Stimulated activated CD4-positive, alpha-beta T cell treated with anti-CD3 and anti-CD28 coated beads, Interleukin-12 subunit alpha, Interleukin-12 subunit beta, amount 100 ng/mL, for 48 hours (primary cell): ENCODE measurements at places on chromosomes 5 and 9.

- DNase-seq: no peak
These were observed 283.8 kb downstream of the FBXL7 start for GRCh38 chr5:15783734-15784133.

GRCh38 chr5:1548702-1549474 lies 25.1 kb upstream of the LPCAT1 start:
- no peak for DNase-seq

- no peak for DNase-seq
These were observed 74.6 kb downstream of the LMNB1 start for GRCh38 chr5:126851501-126852011.

DNA sequence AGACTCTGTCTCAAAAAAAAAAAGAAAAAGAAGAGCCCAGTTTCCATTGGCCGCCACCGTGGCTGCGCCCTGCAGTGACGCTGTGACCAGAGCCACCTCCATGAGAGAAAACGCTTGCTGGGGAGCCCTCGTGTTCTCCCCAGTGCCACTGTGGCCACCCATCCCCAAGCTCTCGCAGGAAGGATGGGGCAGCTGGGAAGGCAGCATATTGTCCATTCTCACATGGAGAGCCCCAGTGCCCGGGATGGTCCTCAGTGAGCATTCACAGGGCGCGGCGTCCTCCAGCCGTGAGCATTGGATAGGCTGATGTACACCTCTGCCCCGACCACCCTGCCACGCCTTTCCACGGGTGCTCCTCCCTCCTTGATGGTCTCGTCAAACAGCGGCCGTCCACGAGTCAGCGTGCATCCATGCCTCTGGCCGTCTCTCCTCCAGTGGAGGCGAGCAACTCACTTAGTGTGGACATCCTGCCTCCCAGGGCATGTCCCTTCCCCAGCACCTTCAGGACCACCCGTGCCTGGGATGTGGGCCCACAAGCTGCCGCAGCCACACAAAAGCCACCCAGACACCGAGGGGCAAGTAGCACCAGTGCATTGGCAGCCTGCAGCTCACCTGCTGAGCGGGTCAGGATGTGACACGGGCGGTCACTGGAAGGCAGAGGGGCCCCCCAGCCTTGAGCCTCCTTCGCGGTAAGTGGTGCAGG lies 23.4 kb upstream of the SLC6A19 start:
- DNase-seq: no peak

DNA sequence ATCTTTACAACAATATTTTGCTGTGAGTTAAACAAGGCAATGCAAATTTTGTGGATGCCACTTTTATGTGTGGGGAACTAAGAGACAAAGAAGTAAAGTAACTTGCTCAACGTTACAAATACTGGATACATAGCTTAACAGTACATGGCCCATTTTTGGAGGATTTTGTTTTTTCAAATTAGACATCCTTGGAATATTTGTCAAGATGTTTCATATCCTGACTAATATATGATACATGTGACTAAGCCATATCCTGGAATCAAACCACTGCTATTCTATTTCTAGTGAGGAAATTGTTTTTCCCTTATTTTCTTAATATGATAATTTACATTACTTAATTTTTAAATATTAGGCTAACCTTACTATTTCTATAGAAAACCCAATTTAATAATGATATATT lies 529.8 kb downstream of the DMRTA1 start:
- no peak for DNase-seq

GRCh38 chr5:64612344-64612961 lies 77.8 kb upstream of the SHISAL2B start:
- no peak for DNase-seq

DNA sequence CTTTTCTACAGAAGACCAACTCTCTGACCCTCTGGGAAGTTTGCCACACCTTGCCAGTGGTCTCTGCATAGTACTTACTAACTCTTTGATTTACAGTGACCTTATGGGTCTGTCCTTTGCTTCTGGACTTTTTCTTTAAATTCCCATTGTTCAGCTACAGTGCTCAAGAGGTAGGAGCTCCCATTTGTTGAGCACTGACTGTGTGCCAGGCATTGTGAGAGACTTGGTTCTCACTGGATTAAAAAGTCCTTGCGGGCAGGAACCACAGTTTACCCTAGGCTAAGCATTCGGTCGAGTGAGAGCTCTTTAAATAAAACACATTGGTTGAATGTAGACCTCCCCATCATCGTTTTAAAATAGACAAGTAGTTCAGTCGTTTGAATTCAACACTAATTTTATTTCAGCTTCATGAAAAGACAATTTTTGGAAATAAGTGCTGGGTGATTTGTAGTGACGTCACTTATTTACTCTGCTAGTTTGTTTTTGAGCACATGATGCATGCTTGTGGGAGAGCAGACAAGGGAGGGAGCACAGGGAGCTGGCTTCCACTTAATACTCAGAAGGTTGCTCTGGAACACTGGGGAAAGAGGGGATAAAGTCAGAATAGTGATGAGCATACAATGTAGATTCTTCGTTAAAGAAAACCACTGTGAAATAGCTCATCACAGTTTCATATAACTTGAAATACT lies 27.1 kb downstream of the RASGRF2 start:
- no peak for DNase-seq

- DNase-seq: no peak
These were observed 29.1 kb upstream of the ANKRD55 start for GRCh38 chr5:56262279-56262678.

- no peak for DNase-seq
These were observed 245.0 kb downstream of the FAM114A2 start for GRCh38 chr5:153793699-153794098.

GRCh38 chr5:30853158-30853557 lies 340.3 kb upstream of the CDH6 start:
- DNase-seq: no peak

DNA sequence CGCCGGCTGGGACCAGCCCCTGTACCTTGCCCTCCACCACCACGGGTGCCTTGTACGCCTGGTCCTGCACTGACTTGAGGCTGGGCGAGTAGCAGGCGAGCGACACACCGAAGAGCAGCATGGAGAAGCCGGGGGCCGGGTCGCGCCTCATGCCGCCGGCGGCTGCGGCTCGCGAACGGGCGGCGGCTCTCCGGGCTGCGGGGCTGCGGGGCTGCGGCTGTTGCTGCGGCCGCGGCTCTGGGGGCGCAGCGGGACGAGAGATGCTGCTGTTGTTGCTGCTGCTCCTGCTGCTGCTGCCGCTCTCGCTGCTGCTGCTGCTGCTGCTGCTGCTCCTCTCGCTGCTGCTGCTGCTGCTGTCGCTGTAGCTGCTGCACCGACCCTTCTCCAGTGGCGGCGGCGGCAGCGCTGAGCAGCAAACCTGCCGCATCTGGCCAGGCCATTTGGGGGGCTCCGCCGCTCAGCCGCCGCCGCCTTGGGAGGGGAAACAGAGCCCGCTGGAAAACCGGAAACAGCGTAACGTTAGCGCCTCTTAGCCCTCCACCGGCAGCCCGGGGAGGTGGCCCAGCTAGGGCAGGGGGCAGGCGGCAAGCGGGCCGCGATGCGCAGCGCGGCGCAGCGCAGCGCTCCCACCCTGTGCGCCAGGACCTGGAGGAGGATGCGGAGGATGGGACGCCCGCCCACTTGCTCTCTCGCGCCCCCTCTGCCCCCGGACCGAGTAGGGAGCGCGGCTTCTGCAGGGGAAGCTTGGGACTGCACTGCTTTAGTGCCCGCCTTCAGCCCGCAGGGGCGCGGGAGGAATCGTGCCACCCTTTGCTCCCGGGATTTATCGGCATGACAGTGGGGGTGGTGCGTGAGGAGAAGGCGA lies at the start of gene NRG2:
TSS of gene NRG2 (minus strand) at position 657 of the 865 bp plus-strand sequence.
- DNase-seq: peak; percentile 12

GRCh38 chr5:94082405-94082804 lies 341.0 kb upstream of the POU5F2 start:
- no peak for DNase-seq

- DNase-seq: no peak
These were observed 23.7 kb upstream of the TMEM250 start for GRCh38 chr9:136142414-136142796.

DNA sequence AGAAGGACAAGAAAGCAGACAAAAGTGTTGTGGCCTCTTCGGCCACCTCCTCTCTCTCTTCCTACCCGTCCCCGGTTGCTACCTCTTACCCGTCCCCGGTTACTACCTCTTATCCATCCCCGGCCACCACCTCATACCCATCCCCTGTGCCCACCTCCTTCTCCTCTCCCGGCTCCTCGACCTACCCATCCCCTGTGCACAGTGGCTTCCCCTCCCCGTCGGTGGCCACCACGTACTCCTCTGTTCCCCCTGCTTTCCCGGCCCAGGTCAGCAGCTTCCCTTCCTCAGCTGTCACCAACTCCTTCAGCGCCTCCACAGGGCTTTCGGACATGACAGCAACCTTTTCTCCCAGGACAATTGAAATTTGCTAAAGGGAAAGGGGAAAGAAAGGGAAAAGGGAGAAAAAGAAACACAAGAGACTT lies 2.4 kb downstream of the EGR1 start:
- no peak for DNase-seq

DNA sequence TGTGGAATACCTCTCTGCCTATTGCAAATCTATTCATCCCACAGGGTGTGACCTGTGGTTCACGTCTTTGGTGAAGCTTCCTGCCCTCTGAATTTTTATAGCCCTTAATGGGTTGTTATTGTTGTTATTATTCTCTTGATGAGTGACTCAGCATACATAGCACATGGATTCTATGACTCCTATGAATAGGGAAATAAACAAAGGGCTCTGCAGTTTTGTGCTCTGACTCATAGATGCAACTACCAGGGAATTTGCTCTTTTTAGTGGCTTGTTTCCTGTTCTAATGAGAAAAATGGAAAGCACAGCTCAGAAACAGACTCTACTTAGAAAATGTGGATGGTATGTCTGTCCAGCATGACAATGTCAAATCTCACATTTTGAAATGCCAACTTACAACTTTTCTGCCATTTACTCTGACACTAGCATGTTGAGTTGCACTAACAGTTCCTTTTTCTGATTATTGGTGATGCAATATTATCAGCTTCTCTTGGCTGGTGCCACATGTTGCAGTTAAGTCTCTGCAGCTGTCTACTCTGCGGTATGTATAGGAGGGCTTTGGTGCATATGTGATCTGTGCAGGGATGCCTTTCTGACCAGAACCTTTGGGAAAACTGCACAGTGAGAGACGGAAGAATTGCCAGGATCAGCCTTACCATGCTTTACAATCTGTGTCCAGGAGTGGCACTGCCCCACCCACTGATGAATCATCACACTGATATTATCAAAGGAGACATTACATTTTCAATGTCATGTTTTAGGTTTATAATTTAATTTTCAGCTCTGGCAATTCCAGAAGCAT lies 996.4 kb upstream of the WWC1 start:
- no peak for DNase-seq

DNA sequence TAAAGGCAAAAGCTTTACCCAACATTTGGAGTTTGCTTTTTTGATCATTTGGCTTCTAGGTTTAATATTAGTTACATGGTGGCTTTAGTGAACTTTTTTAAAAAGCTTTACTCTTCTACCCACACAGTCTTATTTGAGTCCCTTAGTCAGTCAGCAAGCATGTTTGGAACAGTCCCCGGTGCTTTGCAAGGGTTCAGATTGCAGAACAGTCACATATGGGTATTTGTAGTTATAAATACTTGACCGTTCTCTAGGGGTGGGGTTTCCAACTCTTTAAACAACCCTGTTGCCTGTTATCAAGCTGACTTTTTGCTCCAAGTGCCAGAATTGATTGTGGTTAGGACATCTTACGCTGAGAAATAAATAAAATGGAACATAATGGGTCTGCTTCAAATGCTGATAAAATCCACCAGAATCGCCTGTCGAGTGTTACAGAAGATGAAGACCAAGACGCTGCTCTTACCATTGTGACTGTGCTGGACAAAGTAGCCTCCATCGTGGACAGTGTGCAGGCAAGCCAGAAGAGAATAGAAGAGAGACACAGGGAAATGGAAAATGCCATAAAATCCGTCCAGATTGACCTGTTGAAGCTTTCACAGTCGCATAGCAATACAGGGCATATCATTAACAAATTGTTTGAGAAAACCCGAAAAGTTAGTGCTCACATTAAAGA lies at the start of gene CAVIN4:
TSS of gene CAVIN4 (plus strand) at position 304 of the 673 bp plus-strand sequence. CDS start at position 369, 65 bp downstream.
- DNase-seq: no peak
